ENCODE measurements at places on chromosomes 13 and 19.

- DNase-seq, result no peak
Measured at GRCh38 chr13:21747456-21747855, 76.6 kb downstream of the FGF9 start.

GRCh38 chr13:98564204-98564603 lies 12.7 kb downstream of the STK24 start:
- DNase-seq, result no peak

- DNase-seq, result no peak
Measured at GRCh38 chr13:75486146-75487062, 4.4 kb upstream of the TBC1D4 start.

GRCh38 chr13:88235441-88235840 lies 564.3 kb downstream of the SLITRK5 start:
- no peak for DNase-seq

DNA sequence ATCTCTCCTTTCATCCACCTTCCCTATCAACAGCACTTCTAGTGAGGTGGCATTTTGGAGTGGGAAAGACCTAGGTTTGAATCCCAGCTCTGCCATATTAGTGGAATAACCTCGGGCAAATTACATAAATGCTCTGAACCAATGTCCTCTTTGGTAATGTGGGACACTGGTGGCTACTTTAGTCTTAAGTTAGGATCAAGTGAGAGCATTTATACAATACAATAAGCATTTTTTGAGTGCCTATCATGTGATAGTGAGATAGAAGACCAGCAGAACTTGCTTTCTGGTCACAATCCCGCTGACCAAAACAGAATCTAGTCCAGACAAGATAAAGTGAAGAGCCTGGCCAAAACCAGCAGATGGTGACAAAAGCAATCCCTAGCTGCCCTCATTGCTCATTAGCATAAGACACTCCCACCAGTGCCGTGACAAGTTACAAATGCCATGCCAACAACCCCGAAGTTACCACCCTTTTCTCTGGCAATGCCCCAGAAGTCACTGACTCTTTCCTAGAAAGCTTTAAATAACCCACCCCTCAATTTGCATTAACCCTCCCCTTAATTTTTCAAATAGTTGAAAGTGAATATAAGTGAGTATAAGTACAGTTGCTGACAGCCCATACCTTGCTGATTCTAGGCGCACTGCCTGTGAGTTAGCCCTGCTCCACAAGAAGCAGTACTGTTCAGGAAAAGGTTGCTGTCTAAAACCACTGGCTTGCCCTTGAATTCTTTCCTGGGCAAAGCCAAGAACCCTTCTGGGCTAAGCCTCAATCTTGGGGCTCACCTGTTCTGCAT lies 28.9 kb upstream of the KPNA3 start:
- no peak for DNase-seq

DNA sequence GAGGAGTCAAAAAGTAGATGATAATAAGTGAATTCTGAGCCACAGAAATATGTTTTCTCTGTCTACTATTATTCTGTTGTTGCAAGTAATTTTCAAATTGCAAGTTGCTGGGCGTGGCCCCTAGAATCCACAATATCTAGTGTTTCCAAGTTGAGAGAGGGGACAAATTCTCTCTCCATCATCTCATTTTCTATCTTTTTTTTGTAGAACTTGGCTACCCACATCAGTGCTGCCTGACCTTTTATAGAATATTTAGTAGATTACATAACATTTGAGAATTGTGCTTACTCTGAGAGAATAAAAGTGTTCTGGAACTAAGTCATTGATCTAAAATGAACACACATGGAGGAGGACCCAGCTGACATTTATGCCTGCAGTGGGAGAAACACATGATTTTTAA lies 110.9 kb upstream of the CSNK1A1L start:
- DNase-seq, result no peak

- DNase-seq, result no peak
Measured at GRCh38 chr13:110562036-110562597, 595 bp upstream of the RAB20 start.

DNA sequence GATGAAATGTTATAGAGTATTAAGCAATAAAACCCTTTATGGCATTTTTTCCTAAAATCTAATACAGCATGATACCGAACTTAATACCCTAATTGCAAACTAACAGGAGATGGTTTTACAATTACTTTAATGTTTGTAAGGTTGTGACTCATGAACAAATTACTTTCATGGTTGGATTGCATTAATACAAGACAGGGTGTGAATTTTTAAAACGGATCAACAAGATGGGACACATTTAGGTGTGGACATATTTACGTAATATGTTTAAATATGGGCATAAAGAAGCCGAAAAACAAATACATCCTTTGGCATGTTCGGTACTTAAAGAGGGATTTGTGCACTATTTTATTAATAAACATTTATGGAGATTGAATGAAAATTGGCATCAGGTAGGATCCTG lies 168.3 kb upstream of the SPRY2 start:
- no peak for DNase-seq

GRCh38 chr13:28819735-28820098 lies 422 bp upstream of the MTUS2 start:
- peak; percentile 41 for DNase-seq

Measured in left renal pelvis (tissue), 4 donors.